ENCODE measurements at places on chromosomes 1 and 21.

DNA sequence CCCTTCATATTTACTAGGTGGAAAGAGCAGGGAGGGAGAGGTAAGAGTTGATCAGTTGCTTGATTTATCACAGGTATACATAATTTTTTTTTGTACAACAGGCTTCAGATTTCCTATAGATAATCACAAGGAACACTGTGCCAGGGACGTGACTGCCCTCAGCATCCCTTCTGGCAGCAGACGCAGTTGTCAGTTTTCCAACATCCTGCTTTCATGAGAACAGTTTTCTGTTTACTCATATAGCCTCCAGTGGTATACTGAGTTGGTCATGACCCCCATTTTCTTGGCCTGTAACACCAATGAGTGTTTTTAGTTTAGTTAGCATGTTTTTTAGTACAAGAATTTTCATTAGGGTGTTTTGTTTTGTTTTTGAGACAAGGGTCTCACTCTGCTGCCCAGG is 37.9 kb upstream of the PTPRF start:
- DNase-seq: no peak

GRCh38 chr21:35284199-35284598 is 235.1 kb upstream of the RUNX1 start:
- DNase-seq: no peak

DNA sequence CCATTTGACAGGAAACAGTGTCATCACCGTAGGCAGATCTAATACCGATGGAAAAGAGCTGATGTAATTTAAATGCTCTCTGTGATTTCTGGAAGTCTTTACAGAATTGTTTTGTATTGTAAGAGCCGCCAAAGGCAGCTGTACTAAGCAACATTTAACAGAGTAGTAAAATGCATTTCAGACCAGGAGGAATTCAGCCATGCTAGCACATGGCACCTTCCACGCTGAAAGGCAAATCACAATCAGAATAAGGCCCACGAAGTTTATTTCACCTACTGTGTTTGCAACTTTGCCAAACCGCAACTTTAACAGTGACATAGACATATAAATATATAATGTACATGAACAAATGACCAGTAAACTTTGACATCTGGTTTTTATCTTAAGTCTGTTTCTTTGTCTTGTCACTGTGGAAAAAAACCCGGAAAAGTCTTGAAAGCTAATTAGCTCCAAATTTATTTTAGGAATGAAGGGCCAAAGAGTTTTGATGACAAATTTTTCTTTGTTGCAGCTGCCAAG is 26.1 kb upstream of the DISC1 start:
- no peak for DNase-seq

DNA sequence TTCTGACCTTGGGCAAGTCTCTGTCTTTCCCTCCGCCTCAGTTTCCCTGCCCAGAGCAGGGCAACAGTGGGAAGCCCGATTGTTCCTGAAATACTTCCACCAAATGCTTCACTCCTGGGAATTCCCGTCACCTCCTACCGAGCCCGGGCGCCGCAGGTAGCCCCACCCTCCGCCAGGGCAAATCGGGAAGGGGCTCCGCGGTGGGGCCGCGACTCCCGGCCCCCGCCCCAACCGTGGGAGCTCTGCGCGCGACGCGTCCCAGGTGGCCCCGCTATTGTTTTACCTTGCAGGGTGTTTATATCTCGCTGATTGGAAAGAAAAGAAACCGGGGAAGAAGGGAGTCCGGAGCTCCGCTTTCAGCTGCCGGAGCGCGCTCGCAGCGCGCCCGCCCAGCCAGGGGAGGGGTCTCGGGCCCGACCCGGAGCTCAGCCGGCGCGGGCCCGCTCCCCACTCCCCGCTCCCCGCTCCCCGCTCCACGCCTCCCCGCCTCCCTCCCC is 407 bp downstream of the IGSF3 start:
- no peak for DNase-seq

- no peak for DNase-seq
These were observed 569.6 kb downstream of the BRINP3 start for GRCh38 chr1:189908113-189908512.

DNA sequence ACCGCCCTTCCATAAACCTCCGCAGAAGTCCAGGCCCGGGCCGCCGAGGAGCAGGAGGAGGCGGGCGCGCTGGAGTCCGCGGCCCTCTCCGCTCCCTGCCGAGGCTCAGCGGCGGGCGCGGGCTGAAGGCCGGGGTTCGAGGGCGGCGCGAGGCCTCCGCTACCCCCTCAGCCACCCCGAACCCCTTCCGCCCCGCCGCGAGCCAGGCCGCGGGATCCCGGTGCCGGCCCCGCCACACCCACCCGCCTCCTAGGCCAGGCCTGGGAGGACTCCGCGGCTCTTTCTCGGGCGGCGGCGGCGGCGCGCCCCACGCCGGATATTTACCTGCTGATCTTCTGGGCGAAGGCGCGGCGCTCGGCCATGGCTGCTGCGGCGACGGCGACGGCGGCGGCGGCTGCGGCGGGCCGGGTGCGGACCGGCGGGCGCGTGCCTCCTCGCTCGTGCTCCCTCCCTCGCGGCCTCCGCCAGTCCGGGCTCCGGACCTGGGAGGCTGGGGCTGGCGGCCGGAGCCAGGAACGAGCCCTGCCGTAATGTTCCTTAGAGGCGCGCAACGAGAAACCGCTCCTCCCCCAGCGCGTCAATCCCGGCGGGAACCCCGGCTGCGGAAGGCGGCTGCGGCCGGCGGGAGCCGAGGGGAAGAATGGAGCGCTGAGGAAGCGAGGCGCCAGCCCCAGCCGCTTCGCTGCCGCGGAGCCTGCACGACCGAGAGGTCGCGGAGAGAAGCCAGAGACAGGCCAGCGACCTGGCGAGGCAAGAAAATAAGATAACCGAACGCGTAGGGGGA is at the start of gene DOCK7:
Gene DOCK7 (minus strand): TSS at position 484 of the 784 bp plus-strand sequence. CDS start 122 bp downstream, at position 362.
- DNase-seq: peak; percentile 1

GRCh38 chr1:201346337-201346939 is 31.0 kb downstream of the TNNT2 start:
- no peak for DNase-seq

DNA sequence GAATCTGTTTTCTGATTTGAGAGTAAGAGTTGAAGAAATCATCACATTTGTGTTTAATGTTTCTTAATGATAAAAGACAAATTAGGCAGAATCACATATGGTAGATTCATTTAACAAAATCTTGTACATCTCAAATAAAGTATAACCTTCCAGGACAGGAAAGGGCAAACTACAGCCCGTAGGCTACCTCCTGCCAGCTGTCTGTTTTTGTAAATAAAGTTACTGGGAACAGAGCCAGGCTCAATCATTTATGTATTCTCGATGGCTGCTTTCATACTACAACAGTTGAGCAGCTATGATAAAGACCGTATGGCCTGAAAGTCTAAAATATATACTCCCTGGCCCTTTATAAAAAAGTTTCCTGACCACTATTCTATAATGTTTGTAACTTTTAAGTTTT is 204.1 kb downstream of the COL24A1 start:
- no peak for DNase-seq

DNA sequence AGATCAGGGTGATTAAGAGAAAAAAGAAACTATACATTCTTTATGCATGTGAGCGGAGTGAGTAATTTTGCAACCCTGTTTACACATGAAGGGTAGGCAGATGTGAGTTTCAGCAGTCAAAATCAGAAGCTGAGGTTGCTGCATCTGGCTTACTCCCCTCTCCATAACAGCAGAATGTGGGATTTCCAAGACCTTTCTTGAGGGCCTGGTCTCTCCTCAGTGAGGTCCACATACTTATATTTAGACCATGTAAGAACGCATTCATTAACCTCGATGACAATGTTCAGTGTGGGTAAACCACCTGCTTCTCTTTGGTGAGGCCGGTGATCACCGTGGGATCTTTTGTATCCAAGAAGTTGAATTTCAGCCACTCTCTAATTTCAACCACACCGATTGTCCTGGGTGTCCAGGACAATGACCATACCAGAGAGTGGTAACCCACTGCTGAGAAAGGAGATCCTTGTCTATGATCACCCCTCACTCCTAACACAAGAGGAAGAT is 18.7 kb upstream of the RAP1A start:
- DNase-seq: no peak

GRCh38 chr1:164443166-164443565 is 115.8 kb upstream of the PBX1 start:
- no peak for DNase-seq

- no peak for DNase-seq
These were observed 147.2 kb upstream of the DPYD start for GRCh38 chr1:98068016-98068415.

DNA sequence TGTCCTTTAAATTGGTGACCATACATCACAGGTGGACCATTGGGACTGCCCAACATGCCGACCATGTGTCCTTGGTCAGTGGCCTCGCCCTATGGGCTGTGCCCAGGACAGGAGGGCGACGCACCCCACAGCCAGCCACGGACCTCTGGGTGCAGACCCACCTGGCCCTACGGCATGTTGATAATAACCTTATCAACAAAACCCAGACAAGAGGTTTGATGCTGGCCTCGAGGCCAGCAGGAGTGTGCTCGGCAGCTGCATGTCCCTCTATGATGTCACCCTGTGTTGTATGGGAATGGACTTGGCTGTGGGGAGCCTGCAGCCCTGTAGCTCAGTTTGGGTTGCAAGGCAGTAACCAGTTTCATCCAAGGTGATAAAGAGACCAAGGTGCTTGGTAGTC is 32.1 kb downstream of the SLC37A1 start:
- no peak for DNase-seq

- DNase-seq: no peak
These were observed 4.0 kb upstream of the NKAIN1 start for GRCh38 chr1:31243501-31244286.

GRCh38 chr1:229948438-229948837 is 118.6 kb upstream of the GALNT2 start:
- no peak for DNase-seq

GRCh38 chr1:10899490-10900250 is 103.2 kb upstream of the CASZ1 start:
- DNase-seq: no peak

DNA sequence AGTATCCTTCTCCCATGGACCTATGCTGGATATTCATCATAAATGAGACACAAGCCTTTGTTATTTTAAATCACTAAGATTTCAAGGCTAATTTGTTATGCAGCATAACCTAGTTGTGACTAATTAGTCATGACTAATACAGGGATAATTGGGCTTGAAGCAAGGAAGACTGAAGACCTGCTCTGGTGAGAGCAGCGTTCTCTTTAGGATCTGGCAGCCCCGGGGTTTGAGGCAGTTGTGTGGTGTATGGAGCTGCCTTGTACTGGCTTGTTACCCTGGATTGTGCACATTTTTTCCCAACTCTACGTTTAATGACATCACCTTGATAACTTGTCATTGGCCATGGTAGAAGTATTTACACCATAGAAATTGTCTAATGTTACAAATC is 25.7 kb upstream of the SPAG17 start:
- DNase-seq: no peak

DNA sequence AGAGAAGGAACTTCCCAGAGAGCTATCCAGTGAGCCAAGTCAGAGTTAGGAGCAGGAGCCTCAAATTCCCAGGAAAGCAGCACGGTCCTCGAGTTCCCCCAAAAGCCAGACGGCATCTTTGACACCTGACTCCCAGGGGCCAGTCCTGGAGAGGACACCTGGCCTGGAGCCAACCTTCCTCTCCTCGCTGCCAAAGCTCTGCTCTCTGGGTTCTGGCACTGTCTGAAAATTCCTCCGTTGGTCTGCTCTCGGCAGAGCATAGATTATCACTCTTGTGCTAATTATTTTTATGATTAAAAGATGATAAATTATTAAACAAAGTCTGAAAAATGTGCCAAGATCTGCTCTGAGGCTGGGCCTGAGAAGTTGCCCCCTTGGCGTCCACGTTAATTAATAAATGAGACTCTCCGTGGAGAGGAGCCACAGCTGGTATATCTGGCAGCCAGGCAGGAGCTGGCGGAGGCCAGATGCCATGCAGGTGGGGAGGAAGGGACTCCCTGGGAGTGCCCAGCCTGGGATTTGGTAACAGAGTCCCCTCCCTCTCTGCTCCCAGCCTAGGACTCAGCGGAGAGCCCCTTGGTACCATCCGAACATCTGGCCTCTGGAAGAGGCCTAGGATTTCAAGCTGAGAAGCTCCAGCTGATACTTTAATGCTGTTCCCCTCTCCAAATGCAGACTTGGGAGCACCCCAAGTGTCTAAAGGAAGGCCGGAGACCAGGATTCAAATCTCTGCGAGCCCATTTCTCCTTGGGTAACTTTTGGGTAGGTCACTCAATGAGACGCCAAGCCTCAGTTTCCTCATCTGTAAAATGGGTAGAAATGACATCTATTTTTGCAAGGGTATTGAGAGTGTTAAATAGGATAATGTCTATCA is 163.7 kb upstream of the POU3F1 start:
- no peak for DNase-seq

- DNase-seq: no peak
These were observed 291.4 kb downstream of the LRRC40 start for GRCh38 chr1:69913977-69914376.

Measured in stimulated activated CD8-positive, alpha-beta memory T cell treated with anti-CD3 and anti-CD28 coated beads, Interleukin-7, amount 100 ng/mL, for 24 hours (primary cell).